Thoracic aorta (tissue), 2 donors: ENCODE measurements at places on chromosomes 3 and 15.

- no peak for DNase-seq
These were observed 7.5 kb upstream of the NR1I2 start for GRCh38 chr3:119774444-119774843.

DNA sequence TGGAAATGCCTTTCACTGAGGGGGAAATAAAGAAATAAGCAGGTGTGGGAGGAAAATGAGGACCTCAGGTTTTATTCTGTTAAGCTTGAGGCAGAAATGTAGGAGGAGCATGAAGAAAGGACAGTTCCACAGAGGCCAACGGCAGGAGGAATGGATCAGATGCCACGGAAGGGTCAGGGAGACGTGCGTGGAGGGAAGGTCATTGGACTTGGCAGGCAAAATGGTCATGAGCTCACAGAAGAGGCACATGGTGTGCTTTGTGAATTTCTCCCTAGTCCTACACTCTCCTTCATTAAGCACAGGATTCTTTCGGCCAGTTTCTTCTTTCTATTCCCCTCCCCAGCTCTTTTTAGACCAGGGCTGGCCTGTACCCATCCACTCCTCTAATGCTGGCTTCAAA lies 32.5 kb upstream of the THSD4 start:
- DNase-seq: no peak

GRCh38 chr15:83292317-83292716 lies 7.9 kb upstream of the BNC1 start:
- no peak for DNase-seq

GRCh38 chr3:189394599-189395121 lies 222.9 kb downstream of the TPRG1 start:
- DNase-seq: no peak

DNA sequence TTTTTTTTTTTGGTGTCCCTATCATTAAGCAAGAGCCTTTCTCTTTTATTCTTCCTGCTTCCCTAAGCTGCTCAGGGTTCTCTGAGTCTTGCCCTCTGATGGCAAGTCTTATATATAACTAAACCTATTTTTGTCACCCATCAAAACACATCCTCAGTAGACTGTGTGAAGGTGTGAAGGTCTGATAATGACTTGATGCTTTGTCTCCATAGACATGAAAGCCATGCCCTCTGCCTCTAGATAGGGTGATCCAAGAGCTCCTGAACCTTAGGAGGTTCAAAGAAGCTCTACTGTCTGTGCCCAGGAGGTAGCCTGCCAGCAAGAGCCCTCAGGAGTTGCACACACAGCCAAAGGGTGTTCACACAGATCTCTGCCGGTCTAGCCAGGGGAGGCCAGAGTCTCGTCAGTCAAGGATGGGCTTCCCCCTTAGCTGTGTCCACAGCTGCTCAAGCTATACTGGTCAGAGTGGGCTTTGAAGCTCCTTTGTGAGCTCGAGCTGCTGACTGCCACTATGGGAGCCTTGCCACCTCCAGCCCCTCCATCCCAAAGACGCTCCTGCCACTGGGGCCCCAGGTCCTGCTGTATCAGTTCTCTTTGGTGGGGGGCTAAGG lies 13.1 kb upstream of the SNX22 start:
- no peak for DNase-seq
